ENCODE measurements at places on chromosomes 12 and 14.

- DNase-seq, result no peak
These were observed 81.7 kb downstream of the RIN3 start for GRCh38 chr14:92595267-92595666.

- no peak for DNase-seq
These were observed 75.4 kb downstream of the CCDC92 start for GRCh38 chr12:123897221-123897620.

- DNase-seq, result no peak
These were observed 118.7 kb upstream of the MDM1 start for GRCh38 chr12:68450947-68451260.

GRCh38 chr14:67270145-67270753 is 29.0 kb downstream of the PALS1 start:
- DNase-seq, result no peak

GRCh38 chr14:99713972-99714371 is 29.9 kb downstream of the CYP46A1 start:
- DNase-seq, result no peak

DNA sequence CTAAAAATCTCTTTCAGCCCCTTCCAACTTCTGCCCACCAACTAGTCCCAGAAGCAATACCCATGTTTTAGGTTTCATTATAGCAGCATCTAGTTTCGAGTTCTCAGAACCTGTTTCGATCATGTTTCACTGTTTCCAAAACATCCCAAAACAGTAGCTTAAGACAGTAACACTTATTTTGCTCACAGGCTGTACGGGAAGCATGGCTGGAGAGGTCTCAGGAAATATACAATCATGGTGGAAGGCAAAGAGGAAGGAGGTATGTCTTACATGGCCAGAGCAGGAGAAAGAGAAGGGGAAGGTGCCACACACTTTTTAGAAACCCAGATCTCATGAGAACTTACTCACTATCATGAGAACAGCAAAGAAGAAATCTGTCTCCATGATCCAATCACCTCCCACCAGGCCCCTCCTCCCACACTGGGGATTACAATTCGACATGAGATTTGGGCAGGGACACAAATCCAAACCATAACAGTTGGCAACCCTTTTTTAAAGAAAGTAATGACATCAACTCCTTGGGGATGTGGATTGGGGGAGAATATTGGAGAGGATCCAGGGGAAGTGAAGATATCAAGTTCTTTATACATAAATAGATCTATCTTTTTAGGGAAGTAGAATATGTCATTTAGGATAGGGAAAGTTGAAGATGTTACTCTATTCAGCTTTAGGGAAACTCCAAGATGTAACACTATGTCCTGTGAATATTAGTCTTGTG is 269.9 kb upstream of the PLEKHG7 start:
- DNase-seq, result no peak

DNA sequence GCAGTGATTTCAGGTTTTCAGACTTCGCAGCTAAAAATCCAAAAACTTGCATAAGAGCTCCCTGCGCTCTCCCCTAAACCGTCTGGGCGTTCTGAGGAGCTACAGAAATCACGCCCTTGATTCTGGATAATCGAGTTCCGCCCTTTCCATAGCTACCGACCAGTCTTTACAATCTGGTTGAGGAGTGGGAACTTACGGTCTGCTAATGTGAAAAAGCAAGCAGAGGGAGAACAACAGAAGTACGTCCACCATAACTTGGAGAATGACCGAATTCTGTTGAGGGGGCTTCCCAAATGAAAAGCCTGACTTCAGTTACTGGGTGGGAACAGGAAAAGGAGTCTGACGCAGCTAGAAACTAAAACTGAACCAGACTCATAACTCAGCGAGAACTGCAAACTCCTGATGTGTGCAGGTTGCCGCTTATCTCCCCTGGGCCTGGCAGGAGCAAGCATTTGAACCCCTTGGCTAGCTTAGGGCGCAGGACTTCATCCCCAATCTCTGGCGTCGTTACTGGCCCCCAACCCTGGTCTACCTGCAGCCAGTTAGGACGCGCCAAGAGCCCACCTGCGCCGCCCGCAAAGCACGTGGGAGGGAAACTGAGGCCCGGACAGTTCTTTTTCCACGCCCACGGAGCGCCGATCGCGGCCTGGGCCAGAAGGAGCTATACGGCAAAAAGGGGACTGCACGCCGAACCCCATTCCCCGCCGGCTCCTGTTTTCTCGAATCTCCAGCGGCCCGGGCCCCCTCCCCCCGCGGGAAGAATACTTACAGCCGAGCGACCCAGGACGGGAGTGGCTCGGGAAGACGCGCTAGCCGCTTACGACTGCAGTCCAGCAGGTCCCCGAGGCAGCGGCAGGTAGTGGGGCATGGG is 838 bp downstream of the LRIG3 start:
- peak; percentile 46 for DNase-seq

GRCh38 chr14:50399251-50400032 is 2.8 kb upstream of the CDKL1 start:
- no peak for DNase-seq

- DNase-seq, result no peak
These were observed 264.3 kb upstream of the GARIN6 start for GRCh38 chr12:99383258-99383657.

GRCh38 chr14:68261092-68261842 is 441.7 kb downstream of the RAD51B start:
- no peak for DNase-seq

DNA sequence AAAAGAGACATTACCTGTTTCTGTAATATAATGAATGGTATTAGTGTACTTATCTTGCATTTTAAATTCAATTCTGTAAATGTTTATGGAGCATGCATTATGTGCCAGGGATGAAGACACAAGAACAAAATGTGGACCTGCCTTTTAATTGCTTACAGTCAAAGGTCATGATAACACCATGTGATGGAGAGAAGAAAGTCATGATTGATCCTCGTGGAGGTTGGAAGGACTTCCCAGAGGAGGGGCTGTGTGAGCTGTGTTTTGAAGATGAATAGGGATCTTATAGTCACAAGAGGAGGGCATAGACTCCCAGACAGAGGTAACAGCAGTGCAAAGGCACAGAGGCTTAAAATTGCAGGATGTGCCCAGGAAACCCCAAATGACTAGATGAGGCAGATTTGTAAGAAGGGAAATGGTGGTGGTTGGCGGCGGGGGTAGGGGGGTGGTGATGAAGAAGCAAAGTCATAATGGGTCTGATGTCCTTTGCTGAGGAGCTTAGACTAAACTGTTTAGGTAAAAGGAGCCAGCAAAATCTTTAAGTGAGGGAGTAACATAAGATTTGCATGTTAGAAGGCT is 151.5 kb downstream of the PRKCH start:
- DNase-seq, result no peak

- DNase-seq, result peak; percentile 70
These were observed 65.1 kb upstream of the KTN1 start for GRCh38 chr14:55514819-55515490.

DNA sequence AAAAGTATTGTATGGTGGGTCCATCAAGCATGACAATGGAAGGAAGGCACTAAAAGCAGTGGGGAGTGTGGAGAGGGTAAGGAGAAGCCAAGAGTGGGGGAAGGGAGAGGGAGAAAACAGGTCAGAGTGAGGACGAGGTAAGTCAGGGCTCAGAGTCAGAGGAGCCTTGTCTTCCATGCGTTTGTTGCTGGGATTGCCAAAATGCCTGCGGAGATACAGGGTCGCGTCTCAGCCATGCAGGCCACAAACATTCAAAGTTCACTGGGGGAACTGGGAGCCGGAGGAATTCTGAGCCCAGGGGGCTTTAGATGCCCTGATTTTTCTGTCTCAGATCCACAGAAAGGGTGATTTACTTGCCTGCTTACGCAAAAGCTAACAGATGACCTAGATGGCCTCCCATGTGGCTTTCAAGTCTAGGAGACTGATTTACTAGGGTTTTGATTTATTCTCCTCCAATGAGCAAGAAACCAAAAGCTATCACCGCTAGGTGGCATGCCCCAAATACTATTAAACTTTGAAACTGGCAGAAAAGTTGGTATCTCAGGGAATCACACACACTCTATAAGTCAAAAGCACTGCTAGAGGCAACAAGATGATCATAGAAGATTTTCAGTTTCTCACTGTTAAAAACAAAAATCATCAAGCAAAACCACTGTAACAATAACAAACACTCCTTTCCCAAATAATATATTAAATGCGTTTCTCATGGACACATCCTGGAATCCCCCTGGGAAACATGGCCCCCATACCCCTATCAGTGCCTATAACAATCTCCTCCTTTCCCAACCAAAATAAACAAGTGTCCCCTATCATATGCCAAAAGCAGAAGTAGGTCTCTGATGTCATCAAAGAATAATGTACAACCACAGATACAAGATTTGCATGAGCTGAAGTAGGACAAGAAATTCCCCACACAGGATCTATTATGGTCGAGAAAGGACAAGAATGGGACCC is 26.6 kb upstream of the MDM1 start:
- DNase-seq, result peak; percentile 72

GRCh38 chr12:76674669-76675315 is 89.1 kb upstream of the ZDHHC17 start:
- no peak for DNase-seq

DNA sequence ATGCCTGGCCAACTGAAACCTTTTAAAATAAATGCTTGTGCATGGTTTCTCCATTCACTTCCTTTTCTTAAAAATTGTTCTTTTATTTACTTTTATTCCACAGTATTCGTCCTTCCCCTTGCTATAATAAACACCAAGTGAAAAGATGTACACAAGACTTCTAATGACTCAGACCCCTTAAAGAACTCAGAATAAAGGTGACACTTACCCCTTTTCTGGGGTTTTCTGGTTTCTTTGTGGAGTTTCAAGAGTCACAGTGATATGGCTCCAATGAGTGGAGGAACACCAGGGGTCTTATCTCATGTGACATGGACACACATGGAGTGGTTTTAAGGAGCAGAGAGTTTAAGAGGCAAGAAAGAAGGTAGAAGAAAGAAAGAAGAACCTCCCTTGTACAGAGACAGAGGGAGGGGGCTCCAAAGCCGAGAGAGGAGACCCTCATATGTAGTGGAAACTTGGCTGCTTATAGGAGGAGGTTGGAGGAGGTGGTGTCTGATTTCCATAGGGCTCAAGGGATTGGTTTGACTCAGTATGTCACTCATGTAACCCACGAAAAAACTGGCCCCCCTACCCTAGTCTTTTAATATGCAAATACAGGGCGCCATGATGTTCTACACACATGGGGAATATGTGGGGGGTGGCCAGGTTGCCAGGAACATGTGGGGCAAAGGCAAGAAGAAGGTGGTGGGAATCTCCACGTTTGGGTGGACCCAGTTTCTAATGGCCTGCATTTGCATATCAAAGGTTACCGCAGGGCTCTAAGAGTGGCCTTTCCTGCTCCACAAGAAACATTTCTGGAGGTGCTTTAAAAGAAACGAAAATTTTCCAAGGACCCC is 22.1 kb upstream of the CD69 start:
- no peak for DNase-seq

DNA sequence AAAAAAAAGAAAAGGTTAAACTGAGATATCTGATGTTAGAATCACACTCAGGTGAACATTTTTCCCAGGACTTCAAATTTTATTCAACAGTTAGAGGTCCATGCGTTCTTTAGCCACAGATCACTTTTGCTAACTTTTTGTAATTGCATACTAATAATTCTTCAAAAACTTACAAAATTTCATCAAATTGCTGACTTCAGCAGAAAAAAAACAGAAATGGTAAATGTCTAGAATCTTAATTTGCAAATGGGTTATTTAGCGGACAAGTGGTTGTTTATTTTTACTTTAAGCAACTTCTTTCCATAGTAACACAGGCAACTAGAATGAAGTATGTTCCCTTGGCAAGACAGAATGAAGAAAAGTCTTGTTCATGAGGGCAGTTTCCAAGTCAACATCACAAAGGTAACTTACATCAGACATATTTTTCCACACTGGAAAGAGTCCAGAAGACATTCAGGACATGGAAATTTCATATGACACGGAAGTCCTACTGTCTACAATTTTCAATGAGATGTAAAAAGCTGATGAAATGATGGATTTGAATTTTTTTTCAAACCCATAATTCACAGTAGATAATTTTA is 62.5 kb upstream of the SOX5 start:
- DNase-seq, result no peak

DNA sequence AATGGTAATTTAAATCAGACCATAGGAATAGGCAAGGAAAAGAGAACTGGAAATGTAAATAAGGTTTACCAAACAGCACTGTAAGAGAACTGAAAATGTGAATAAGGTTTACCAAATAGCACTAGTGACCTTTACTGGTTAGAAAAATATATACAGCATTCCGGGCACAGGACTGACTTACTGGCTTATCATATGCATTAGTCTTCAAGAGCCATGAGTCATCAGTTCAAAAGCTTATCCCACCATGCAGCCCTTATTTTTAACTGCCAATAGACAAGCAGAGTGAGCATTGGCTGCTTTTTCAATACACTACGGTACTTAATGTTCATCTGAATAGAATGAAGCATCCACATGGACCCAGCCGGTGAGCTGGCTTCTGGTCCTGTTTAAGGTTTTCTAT is 13.0 kb upstream of the NELL2 start:
- DNase-seq, result no peak

Data from kidney capillary endothelial cell (primary cell).